DMS153 (cell line): ENCODE measurements at places on chromosomes 2 and 18.
A peak's percentile ranks its signal among the peaks of the same experiment; 100 is the strongest.

DNA sequence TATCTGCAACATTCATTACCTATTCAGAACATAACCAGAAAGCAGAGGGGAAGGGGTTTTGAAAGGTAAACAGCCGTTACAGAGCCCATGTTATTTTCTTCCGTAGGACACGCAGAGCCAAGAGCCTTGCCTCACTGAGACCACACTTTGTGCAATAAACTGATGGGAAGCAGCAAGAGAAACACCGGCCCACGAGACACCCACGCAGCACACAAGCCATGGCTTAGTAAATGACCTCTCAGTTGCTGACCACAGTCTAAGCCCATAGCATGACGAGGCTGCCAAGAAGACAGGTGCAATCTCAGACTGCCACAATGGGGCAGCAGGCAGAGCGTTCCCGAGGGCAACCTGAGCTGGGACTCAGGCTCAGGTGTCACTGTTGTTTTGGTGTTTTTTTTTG lies 59.6 kb downstream of the CABYR start:
- DNase-seq: no peak

GRCh38 chr2:234288974-234289455 lies 207.9 kb downstream of the ARL4C start:
- peak; percentile 47 for DNase-seq

DNA sequence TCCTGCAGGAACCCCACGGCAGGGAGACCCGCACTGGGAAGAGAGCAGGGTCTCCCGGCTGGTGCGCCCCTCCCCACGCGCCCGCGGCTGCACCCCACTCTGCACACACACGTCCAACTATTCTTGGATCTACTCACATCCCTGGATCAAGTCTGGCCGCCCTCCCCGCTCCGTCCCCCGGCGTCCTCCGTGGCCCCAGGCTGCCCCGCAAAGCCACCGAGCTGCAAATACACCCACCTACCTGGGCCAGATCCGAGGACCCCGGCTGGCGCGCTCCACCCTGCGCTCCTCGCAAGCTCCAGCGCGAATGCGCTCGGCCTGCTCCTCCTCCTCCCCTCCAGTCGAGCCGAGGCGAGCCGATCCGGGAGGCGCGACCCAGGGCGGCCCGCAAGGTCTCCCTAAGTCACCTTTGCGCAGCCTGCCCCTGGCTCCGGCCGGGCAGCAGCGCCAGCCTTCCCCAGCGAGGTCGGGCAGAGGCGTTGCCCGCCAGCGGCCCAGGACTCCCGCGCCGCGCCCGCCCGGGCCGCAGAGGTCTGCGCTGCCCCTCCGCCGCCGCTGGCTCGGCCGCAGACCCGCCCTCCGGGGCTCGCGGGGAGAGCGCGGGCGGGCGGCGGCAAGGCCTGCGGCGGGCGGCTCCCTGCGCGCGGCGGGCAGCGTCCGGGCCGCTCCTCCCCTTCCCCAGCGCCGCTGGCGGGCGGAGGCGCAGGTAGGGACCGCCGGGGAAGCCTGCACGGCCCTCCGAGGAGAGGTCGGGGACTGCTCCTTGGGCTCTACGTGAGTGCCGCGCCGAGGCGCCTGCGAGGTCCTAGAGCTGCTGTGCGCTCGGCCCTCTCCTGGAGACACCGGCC lies 126.0 kb downstream of the OSBPL1A start:
- no peak for DNase-seq

DNA sequence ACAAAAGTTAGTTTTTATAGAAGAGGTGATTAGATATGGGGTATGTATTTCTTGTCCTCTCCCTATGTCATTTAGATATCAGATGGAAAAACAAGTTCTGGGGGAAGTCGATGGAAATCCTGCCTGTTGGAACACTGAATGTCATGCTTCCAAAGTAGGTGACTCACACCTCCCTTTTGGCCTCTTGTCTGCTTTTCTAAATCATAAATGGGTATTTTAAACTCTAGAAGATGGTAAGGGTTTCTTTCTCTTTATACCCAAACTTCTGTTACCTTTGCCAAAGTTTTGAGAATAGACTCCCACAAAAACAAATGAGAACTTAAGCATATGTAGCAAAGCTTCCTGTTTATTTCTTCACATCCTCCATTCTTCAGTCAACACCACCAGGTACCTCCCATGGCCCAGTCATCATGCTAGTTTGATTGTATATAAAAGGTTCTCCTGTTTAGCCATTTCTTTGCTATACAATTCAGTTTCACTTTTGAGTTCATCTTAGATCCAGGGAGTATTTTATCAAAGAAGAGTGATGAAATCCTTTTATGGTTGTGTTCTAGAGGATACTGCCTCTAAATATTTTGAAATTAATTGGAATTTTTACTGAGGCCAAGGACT lies 63.9 kb downstream of the PRKRA start:
- no peak for DNase-seq

- DNase-seq: no peak
Observed at GRCh38 chr2:183229386-183229785, 105.1 kb downstream of the NUP35 start.

DNA sequence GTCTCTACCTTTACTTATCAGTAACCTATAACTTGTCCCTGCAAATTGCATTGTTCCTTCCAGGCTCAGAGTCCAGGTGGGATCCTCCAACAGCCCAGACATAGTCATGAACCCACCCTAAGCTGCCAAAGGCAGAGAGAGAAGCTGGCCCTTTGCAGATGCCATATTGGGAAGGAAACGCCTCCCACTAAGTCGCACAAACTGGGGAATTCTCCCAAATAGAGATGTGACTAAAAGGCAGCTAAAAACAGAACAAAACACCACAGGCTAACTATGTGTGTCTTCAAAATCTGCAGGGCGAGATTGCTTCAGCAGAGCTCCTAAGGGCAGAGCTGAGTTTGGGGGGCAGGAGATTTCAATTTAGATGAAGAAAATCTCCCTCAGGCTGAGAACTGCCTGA lies 38.5 kb upstream of the SIGLEC15 start:
- no peak for DNase-seq

GRCh38 chr2:74439373-74439772 lies 2.4 kb downstream of the RTKN start:
- DNase-seq: no peak

DNA sequence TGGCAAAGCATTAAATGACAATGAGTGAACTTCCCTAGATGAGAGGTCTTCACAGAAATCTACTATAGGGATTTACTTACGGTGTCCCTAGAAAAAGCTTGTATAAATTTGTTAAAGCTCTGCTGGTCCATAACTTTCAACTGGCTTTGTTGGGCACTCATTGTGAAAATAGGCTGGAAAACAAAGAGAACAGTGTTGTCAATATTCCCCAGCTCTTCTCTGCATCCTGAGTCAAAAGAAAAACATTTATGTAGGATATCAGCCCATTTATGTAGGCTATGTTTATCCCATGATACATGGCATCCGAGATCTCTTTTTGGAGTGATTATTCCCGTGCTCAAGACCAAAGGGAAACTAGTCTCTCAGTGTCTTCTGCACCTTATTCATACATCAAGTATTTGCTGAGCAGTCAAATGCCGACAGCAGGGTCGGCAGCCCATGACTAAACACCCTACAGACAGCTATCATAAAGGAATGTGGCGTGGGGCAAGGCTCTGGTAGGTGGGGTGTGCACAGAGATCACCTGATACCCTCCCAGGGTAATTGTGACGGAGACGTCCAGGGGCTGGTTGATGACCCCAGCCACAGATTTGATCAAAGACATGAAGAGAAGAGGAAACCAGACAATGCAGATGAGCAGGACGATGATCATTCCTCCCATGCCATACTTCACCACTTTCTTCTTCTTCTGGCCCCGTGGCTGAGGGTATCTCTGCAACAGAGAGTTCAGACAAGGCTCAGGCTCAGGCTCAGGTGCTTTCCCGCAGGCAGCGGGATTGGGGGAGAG lies 155.9 kb downstream of the NAPG start:
- DNase-seq: no peak

GRCh38 chr2:23751747-23752265 lies 175.1 kb downstream of the ATAD2B start:
- DNase-seq: no peak

DNA sequence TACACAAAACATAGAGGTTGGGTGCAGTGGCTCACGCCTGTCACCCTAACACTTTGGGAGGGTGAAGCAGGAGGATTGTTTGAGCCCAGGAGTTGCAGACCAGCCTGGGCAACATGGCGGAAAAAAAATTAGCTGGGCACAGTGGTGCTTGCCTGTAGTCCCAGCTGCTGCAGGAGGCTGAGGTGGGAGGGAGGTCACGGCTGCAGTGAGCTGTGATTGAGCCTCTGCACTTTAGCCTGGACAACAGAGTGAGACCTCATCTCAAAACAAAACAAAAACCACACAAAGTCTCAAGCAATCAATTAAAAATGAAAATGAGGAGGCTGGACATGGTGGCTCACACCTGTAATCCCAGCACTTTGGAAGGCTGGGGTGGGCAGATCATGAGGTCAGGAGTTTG lies 4.9 kb downstream of the NOP58 start:
- no peak for DNase-seq

- DNase-seq: no peak
Observed at GRCh38 chr2:65281627-65282351, 54.2 kb downstream of the ACTR2 start.

DNA sequence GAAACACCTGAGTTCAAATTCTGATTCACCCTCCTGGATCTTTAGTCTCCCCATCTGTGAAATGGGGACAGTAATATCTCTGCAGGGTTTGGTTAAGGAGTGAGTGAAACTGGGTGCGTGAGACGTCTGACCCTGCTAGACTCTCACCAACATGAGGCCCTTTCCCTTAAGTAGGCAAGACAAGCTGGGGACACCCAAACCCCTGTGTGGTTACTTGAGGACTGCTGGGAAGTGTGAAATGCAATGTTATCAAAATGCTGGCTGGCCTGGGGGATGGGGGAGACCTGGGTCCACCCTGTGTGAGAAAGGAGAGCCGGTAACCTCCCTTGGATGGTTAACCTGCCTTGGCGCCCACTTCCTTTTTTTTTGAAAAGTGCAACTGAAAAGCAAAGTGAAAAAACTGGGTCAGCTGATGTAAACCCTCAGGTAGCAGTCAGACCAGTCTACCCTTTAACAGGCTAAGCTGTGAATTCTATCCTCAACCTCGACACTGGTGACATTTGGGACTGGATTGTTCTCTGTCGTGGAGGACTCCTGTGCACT lies 82.3 kb downstream of the INPP5D start:
- DNase-seq: no peak

- no peak for DNase-seq
Observed at GRCh38 chr2:176636401-176636800, 367.2 kb downstream of the MTX2 start.

DNA sequence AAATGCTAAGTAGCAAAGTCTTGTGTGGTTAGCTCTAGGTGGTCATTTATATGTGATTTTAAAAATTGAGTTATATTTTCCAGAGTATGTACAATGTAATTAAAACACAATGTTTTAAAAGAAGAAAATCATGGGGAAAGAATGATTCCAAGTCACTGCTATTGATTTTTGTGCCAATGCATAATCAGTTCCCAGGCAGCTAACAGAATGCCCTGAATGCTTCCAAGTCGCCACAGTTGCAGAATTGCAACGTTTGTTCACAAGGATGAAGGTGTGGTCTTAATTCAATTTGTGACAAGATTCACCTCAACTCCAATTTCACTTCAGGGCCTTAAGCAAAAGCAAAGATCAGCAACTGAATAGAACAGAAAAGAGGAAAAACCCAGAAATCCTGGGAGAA lies 200.4 kb downstream of the SPP2 start:
- DNase-seq: no peak

- DNase-seq: no peak
Observed at GRCh38 chr2:119721043-119721442, 38.7 kb upstream of the PTPN4 start.

GRCh38 chr18:51430538-51430937 lies 233.1 kb upstream of the MEX3C start:
- DNase-seq: no peak

DNA sequence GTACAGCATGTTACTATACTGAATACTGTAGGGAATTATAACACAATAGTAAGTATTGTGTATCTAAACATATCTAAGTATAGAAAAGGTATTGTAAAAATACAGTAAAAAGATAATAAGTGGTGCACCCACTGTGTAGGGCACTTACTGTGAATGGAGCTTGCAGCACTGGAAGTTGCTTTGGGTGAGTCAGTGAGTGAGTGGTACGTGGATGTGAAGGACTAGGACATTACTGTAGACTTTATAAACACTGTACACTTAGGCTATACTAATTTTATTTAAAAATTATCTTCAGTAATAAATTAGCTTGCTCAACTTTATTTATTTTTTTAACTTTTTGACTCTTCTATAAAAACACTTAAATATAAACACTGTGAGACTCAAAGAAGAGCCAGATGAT lies 82.6 kb downstream of the MTA3 start:
- no peak for DNase-seq

DNA sequence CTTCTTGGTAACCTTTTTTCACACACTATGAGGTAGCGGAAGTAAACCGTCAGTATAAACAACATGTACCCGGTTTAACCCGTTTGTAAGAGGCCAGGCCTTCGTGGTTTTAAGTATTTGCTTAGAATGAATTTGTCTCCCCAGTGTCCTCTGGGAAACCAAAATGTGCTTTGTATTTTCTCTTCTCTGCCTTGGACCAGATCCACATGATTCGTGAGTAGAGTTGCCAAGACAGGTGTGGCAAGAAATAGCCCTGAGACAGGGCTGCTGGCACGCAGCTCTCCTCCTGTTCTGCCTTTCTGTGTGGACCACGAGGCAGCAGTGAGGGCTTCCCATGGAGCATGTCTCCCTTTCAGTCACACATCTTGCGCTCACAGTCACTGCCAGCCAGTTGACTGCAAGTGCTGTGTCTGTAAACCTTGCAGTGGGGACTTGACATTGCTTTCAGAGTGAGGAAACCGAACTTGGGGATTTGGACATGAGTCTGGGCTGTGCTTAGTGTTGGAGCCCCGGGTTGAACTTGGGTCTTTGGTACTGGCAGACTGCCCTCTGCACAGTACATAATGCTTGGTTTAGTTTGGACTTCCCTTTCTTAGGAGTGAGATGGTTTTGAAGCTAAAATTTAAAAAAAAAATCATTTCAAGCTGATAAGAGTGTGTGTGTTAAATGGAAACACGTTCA lies 19.1 kb downstream of the BCL2L11 start:
- DNase-seq: peak; percentile 23

DNA sequence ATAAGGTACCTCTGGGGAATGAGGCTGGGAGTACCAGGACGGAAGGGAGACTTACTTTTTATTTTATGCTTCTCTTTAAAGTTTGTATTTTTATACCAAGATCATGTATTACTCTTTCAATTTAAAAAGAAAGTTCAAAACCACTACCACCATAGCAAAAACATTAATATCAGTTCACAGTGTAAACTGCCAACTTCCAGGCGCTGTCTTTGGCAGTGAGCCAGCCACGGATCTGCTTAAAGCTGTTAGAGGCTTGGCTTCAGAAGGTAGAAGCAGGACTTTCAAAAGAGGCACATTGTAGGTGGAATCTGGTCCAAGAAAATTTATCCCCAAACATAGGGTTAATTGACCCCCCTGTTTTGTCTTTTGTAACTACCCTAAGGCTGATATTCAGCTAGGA lies 74.8 kb downstream of the B3GNT2 start:
- DNase-seq: peak; percentile 6

GRCh38 chr2:196274387-196274809 lies 103.0 kb upstream of the STK17B start:
- DNase-seq: peak; percentile 15
